Kidney (tissue), 22 donors: ENCODE measurements at places on chromosomes 6 and 20. TPM values are rescaled to one million over a fixed set of nuclear protein-coding genes. Genes with fewer than 3 reads are reported as not detected.

HLA-DMA gene
- total RNA-seq = 98.5 TPM

GRCh38 chr20:37190354-37191112, 11.2 kb upstream of the MROH8 start:
- no peak for DNase-seq

GRCh38 chr6:80287607-80288006, 181.1 kb downstream of the BCKDHB start:
- DNase-seq = no peak

VGLL2 gene
- total RNA-seq = not detected

GRCh38 chr6:105642708-105643107, 239.8 kb upstream of the PREP start:
- no peak for DNase-seq

PKHD1 gene
- total RNA-seq = 77.5 TPM

FOXF2 gene
- total RNA-seq = 0.44 TPM
